ENCODE measurements at places on chromosomes 7 and 10.

- no peak for DNase-seq
These were observed 111.3 kb downstream of the ITGB8 start for GRCh38 chr7:20441991-20442441.

- no peak for DNase-seq
These were observed 28.5 kb upstream of the PSMG3 start for GRCh38 chr7:1598286-1598685.

- DNase-seq = no peak
These were observed 3.6 kb downstream of the ADCK2 start for GRCh38 chr7:140676306-140676705.

DNA sequence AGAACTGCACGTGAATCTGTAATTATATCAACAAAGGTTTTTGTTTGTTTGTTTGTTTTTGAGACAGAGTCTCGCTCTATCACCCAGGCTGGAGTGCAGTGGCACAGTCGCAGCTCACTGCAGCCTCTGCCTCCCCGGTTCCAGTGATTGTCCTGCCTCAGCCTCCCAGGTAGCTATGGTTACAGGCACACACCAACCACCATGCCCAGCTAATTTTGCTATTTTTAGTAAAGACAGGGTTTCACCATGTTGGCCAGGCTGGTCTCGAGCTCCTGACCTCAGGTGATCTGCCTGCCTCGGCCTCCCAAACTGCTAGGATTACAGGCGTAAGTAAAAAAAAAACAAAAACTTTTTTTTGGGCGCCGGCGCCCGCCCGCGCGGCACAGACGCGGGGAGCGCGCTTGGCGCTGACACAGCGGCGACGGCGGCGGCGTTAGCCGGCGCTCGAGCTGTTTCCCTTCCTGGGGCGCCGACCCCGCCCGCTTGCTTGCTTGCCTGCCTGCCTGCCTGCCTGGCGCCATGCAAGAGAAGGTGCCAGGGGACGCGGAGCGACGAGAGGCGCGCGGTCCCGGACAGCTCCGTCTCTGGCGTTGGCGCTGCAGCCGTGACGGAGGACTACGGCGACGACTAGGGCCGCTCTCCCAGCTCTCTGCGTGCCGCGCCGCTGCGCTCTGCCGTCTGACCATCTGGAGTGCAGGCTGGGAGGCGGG, 171.4 kb upstream of the NUPR2 start:
- no peak for DNase-seq

DNA sequence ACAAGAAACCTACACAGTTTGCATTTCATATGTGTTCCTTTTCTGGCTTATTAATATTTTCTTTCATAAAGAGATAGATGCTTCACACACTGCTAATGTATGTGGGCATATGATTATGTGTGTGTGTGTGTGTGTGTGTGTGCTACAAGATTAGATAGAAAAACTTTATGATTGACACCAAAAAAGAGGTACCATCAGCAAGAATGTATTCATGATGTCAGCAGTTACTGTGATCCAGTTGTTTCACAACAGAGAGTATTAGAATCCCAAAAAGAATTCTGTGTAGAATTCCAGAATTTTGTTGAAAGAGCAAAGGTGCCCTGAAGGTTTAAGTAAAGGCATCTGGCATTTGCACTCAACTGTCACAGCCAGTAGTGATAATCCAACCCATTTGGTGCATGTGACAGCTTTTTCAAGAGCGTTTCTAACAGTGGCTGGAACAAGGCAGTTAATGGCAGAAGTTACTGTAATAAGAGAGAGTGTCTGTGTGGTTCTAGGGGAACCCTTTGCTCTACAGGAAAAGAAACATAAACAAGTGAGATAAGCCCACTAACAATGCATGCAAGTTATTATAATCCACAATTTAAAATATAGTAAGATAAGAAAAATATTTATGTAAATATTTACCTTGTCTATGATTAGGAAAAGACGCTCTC, 16.6 kb downstream of the RELN start:
- no peak for DNase-seq

GRCh38 chr7:27929127-27929526, 189.2 kb downstream of the TAX1BP1 start:
- DNase-seq = no peak

GRCh38 chr7:7639421-7639820, 1.1 kb upstream of the UMAD1 start:
- peak; percentile 21 for DNase-seq

GRCh38 chr7:143416565-143417149, 8.0 kb upstream of the EPHA1 start:
- DNase-seq = no peak

- no peak for DNase-seq
These were observed 77.3 kb upstream of the SVIL start for GRCh38 chr10:29712108-29712507.

DNA sequence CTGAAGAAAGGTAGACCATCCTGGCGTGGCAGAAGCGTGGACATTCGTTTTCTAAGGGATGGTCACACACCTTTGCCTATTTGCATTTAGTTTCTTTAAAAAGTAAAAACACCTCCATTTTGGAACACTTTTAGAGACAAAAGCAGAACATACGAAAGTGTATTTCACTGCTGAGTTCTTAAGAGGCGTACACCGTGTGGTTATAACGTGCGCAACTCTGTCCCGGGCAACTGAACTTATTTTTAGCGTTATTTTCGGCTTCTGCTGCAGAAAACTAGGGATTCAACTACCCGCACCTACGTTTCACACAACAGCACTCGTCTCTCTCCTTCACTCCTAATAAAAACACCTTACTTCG, 557 bp upstream of the LSM8 start:
- peak; percentile 14 for DNase-seq

DNA sequence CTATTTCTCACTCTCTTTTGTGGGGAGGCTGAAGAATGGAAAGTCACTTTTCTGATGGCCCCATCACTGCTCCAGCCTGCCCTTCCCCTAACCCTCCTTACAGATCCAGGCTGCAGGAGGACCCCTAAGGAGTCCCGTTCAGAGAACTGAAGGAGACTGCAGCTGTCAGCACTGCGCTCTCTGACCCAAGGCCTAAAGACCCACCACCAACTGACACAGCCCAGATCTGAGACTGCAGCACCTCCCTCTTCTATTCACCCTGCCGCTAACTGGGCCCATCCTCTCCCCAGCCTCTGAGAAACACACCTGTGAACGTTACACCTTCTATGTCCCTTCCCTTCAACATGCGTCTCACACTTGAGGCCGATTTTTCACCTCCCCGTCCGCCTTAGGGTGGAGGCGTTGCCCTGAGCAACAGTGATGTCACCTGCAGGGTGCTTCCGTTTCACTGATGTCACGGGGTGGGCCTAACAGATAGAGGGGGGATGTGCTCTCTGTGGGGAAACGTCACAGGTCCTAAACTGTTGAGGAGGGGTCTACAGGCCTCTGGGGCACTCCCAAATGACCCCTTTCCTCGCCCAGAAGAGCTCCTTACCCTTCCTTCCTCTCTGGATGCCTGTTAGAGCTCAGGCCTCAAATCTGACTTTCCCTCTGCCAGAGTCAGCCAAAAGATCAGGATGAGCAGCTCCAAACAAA, 5.1 kb downstream of the ITPRIP start:
- peak; percentile 55 for DNase-seq

DNA sequence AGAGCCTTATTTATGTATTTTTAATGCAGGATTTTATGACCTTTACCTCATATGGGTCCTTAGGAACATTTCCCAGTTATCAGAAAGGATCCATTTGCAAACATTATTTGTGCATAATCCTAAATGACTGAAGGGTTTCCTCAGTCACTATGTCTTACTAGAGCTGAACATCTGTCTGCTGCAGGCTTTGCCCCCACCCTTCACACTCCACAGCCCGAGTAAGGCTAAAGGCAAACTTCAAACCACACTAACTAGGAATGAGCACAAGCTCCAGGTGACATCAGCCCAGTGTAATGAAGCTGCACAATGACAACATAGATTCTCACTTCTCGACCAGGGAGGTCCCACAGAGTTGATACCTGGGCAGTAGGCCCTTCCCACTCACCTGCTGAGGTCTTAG, 491.3 kb upstream of the MKI67 start:
- DNase-seq = no peak

DNA sequence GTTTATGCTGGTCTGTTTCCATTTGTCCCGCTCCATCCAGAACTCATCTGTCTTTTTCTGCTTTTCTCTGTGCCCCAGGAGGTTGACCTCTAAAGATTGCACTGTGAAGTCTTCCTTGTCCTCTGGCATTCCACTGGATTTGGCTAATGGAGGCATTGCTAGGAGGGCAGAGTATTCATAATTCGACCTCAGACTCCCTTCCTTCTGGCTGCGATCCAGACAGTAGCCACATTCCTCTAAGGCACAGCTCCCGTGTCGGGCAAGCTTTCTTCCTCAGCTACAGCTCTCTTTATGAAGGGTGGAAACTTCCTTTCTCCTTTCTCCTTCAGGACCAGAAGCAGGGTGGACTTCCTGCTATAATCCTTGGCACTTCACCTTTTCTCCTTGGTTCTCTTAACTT, 175.9 kb downstream of the BAMBI start:
- no peak for DNase-seq
